ENCODE measurements at places on chromosomes 12 and 14.

DNA sequence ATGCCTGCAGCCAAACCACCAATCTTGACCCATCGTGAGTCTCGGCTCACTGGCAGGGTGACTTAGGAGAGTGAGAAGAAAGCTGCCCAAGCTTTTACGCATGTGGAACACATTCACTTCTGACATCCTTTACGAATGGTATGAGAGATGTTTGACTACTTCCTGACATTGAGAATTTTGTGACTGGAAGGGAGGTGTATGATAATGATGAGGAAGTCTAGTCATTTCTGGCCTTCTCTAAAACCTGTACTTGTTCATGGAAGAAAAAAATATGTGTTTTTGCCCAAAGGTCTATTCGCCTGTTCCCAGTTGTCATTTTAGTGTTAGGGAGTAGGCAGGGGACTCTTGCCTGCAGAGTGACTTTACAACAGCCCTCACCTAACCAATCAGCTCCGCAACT, 227.2 kb upstream of the ATP2B1 start:
- no peak for DNase-seq

DNA sequence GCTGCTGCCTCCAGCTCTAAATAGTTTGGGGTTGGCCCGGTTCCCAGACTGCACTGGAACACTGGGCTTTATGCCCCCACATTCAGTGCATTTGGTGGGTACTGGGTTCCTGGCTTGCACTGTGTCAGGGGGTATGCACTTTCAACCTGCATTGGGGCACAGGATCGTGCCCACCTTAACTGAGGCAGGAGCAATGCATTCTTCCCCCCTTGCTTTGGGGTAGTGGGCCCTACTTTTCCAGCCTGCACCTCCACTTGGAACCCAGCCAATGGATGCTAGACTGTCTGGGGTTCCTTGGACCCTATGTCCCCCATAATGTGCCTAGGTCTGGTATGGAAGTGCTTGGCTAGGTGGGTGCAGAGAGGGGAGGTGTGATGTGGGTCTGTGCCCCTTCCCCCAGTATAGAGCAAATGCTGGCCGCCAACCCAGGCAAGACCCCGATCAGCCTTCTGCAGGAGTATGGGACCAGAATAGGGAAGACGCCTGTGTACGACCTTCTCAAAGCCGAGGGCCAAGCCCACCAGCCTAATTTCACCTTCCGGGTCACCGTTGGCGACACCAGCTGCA, 615 bp downstream of the TARBP2 start:
- DNase-seq = no peak

- no peak for DNase-seq
Observed at GRCh38 chr12:61765926-61766325, 494.3 kb upstream of the USP15 start.

DNA sequence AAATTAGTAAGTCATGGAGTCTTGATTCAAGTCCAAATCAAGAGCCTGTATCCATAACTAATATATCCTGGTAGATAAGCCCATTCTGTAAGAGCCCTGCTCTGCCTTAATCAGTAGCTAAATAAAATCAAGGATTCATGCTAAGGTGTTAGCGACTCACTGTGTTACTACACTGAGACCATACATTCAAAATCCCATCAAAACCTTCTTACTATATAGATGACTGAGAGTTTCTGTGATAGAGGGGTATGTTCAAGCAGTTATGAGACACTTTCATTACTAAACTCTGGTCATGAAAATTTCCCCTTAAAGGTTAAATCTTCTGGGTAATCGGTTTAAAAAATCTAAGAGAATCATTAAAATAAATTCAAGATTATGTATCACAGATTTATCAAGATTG, 78.5 kb downstream of the MDGA2 start:
- no peak for DNase-seq

- no peak for DNase-seq
Observed at GRCh38 chr12:3681595-3682061, 71.3 kb downstream of the CRACR2A start.

DNA sequence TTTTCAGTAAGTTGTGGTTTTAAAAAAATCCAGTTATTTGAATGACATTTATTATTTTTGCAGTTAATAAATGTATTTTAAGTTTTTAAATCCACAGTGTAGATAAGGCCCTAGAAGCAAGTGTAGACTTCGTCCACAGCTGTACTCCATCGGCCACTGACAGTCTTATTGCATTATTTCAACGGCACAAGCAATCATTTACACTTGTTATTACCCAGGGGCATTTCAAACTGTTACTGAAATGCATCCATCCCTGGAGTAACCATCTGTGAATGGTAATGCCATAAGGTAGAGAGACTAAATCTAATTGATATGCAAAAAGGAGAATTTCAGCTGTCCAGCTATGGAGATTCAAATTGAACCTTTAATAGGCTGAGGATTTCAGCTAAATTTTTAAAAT, 48.4 kb downstream of the BICD1 start:
- no peak for DNase-seq

GRCh38 chr14:81412779-81413178, 12.7 kb upstream of the STON2 start:
- no peak for DNase-seq

- no peak for DNase-seq
Observed at GRCh38 chr12:28575593-28576205, 385.4 kb downstream of the CCDC91 start.

GRCh38 chr14:42918615-42919014, 1311.9 kb downstream of the LRFN5 start:
- no peak for DNase-seq

- no peak for DNase-seq
Observed at GRCh38 chr12:55931317-55931779, 386 bp downstream of the DGKA start.
